ENCODE measurements at places on chromosomes 13 and 19. TPM values are rescaled to one million over a fixed set of nuclear protein-coding genes. Genes with fewer than 3 reads are reported as not detected.
A peak's percentile ranks its signal among the peaks of the same experiment; 100 is the strongest.

Gene RFPL4A
- total RNA-seq = not detected

Gene PDX1
- total RNA-seq = not detected

Gene TMEM238
- not detected for total RNA-seq

- peak; percentile 24 for DNase-seq
Observed at GRCh38 chr19:5038631-5039271, 69.8 kb downstream of the KDM4B start.

Data from IMR-90 (cell line).